ENCODE measurements at places on chromosomes 12 and 14.

DNA sequence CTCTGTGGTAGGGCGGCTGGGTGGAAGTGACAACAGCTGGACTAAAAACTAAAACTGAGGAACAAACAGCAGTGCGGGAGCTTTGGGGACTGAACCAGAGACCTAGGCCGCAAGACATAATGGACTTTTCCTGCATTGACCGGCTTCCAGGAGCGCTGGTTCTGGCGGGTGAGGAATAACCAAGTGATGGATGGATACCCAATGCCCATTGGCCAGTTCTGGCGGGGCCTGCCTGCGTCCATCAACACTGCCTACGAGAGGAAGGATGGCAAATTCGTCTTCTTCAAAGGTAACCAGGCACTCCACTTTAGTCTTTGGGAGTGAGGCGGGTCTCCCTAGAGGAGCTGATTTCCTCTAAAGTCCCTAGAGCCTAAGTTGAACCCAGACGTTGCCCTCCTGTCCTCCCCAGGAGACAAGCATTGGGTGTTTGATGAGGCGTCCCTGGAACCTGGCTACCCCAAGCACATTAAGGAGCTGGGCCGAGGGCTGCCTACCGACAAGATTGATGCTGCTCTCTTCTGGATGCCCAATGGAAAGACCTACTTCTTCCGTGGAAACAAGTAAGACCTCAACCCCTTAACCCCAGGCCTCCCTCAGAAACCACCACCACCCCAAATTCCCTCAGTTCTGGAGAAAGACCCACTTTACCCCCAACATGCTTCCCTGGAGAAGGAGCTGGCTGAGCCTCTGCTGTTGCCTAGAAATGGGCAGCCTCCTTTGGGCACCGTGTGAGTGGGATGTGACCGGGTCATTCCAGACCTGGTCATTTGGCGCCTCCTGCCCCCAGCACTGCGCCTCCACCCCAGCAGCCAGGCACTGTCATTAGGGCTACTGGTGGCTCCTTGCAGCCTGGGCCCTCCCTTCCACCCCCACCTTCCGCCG is 8.1 kb downstream of the MMP14 start:
- no peak for DNase-seq

- DNase-seq: no peak
Measured at GRCh38 chr12:103273645-103274044, 222.1 kb downstream of the C12orf42 start.

DNA sequence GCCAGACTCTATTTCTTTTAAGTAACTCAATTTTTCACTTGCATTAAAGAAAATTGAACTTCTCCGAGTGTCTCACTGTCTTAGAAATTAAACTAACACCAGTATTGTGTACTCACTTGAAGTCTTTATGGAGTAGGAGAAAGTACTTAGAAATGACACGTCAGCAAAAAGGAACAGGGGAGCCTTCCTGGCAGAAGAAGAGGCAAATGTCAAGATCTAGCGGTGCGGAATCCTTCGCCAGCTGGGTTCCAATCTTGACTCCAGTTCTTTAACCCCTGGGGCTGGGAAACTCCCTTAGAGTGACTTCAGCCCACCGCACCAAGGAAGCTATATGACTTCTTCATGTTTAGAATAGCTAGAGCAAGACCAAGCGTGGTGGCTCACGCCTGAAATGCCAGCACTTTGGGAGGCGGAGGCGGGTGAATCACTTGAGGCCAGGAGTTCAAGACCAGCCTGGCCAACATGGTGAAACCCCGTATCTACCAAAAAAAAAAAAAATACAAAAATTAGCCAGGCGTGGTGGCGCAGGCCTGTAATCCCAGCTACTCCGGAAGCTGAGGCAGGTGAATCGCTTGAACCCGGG is 34.4 kb downstream of the WBP11 start:
- DNase-seq: no peak

- no peak for DNase-seq
Measured at GRCh38 chr12:94799136-94799535, 148.8 kb upstream of the TMCC3 start.

DNA sequence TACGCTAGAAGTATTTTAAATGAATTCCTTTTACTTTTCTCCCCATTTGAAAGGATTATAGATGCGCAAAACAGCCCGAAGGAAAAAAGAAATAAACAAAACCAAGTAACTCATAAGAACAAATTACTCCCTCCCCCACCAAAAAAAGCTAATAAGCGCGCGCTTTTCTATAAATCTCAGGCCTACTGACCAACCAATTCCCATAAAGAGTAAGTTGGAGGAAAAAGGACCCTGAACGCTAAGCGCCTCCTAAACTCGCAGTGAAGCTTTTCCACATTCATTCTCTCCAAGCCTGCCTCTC is 588 bp downstream of the MBIP start:
- DNase-seq: no peak

DNA sequence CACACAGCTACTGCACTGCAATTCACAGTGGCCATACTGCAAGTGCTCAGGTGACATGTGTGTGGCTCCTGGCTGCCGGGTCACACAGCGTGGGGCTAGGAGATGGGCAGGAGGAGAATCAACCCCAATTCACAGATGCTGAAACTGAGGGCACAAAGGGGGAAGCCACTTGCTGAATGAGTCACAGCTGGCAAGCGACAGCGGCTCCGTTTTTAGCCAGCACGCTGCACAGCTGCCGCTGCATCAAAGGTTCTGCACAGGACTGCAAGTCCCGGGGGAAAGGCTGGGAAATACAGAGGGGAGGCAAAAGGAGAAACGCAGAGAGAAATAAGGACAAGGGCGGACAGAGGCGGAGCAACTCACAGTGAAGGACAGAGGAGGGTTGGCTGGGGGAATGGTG is 57.9 kb downstream of the KDM2B start:
- DNase-seq: no peak

DNA sequence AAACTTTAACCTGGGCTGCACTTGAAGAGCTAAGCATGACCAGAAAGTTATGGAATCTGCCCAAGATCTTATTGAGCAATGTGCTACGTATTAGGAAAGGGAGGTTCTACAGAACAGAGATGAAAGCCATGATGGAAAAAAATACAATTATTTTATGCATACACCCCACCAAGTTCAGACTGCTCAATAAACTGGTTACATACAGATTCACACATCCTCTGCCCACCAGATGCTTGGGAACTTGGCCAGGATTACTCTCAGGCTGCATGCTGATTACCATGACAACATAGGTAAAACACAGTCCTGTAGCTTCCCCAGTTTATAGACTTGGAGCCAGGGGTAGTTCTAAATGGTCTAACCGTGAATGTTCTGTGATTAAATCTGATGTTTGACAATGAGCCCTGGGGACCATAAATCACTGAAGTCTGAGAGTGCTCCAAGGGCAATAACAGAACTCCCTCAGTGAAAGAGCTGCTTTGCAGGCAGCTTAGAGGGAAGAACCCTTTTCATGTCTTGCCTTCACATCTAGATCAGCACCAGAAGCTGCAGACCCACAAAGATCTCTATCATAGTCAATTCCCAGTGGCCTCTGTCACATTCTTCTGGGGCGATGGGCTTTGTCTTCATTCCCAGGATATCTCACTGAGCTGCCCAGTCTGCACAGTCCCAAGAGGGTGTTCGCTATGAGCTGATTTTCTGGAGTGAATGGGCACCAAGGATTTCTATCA is 232.2 kb downstream of the EMP1 start:
- peak; percentile 43 for DNase-seq

DNA sequence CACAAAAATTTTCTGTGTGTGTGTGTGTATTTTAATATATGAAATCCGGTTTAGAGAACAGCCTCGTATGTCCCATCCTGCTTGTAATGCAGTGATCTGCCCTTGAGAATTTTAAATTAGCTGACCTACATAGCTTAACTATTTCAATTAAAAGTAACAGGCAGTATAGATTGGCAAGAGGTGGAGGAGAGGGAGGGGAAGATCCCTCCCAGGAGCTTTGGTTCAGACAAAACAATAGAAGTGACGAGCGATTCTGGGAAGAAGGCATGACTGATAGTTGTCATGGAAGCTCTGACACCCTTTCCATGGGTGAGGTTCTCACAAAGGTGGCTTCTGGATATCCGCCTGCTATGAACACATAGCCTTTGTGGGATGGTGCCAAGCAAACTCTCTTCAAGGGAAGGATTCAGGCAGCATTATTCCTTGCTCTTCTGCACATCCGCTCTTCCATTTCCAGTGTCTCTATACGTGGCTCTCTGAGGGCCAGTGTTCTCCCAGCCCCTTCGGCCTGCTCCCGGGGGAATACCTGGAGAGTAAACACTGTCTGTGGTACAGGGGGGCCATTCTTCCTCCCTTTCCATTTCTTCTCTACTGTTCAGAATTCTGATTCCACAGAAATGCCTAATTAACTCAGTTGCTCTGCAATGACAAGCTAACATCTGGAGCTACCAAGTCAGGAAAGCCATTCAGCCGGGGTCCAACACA is 182.0 kb downstream of the CACNA1C start:
- DNase-seq: no peak

DNA sequence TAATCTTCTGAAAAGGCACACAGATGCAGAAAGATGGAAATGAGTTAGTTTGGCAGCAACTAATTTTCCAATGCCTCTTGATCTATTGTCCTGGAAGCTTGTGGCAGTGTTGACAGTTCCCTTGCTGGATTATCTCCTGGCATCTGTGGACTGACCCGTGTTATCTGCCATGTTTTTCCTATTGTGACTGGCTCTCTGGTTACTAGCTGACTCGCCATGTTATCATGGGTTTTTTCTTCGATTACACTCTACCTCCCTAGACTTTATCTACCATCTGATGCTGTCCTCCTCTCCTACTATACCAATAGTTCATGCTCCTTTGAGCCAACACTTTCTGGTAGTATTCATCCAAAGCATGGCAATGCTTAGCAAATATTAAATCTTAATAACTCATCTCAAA is 63.3 kb upstream of the FLRT2 start:
- no peak for DNase-seq

DNA sequence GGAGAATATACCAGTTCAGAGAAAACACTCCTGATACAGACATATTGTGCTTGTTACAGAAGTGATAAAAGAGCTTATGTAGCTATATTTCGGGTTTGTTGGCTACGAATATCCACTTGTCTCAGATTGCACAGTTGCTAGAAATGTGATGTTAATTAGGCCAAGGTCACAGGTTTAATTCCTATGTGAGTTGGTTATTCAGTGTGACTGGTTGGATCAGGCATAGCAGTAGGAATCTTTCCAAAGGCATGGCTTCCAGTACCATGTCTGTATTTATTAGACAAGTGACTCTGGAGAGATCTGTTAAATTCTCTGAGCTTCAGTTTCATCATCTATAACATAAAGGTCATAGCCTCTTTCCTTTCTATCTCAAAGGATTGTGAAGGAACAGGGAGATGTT is 152.7 kb upstream of the KITLG start:
- no peak for DNase-seq

GRCh38 chr14:89469210-89470198 is 52.5 kb upstream of the FOXN3 start:
- DNase-seq: no peak

- no peak for DNase-seq
Measured at GRCh38 chr12:19074700-19075099, 54.8 kb upstream of the PLEKHA5 start.

DNA sequence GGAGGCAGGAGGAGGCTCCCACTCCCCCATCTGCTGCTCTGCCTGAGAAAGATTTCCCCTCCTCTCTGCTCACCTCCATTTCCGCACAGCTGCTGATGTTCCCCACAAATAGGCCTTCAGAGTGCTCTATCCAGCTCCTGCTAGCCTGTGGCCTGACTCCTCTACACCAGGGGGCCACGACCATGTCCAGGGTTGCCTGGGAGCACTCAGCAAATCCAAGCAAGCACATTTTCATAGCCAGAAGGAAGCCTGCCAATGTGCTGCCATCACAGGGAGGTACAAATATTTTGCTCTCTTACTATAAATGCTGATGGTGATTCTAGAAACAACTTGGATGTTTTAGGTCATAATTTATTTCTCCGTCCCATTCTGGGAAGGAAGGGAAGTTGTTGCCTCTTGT is 17.3 kb downstream of the KCNA5 start:
- no peak for DNase-seq

DNA sequence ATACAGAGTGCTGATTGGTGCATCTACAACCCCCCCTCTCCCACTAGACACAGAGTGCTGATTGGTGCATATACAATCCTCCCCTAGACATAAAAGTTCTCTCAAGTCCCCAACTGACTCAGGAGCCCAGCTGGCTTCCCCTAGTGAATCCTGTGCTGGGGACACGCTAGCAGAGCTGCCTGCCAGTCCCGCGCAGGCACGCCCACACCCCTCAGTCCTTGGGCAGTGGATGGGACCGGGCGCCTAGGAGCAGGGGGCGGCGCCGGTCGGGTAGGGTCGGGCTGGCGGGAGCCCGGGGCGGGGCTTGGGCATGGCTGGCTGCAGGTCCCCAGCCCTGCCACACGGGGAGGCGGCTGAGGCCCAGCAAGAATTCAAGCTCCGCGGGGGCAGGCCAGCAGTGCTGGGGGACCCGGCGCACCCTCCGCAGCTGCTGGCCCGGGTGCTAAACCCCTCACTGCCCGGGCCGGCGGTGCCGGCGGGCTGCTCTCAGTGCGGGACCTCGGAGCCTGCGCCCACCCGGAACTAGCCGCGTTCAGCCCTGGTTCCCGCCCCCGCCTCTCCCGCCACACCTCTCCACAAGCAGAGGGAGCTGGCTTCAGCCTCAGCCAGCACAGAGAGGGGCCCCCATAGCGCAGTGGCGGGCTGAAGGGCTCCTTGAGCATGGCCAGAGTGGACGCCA is 64.3 kb upstream of the DDHD1 start:
- DNase-seq: no peak

DNA sequence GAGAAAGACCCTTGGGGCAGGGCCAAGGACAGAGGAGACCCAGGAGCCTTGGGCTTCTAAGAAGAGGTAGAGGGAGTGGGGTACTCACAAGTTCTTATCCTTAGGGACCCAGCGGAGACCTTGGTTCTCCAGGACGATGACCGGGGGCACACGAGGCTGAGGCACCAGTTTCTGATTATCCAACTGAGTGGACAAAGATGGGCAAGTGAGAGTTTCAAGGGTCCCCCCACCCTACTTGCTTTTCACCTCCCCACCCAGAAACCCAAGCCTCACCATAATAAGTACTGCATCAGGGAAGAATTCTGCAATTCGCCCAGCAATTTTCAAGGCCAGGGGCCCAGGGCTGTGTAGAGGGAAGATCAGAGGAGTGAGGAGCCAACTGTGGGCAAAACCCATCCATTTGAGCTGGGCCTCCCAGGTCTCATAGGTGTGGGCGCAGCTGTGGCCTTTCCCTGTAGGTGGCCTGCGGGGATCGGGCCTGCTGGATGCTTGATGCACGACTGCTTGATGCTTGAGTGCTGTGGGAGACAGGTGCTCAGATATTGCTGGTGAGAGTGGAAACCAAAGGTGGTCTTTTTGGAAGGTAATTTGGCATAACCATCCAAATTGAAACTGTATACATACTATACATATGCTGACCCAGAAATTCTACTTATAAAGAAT is 2.0 kb downstream of the EMC9 start:
- no peak for DNase-seq

GRCh38 chr12:25623816-25624215 is 70.7 kb upstream of the LMNTD1 start:
- no peak for DNase-seq

- no peak for DNase-seq
Measured at GRCh38 chr12:102564026-102564425, 83.7 kb upstream of the IGF1 start.

DNA sequence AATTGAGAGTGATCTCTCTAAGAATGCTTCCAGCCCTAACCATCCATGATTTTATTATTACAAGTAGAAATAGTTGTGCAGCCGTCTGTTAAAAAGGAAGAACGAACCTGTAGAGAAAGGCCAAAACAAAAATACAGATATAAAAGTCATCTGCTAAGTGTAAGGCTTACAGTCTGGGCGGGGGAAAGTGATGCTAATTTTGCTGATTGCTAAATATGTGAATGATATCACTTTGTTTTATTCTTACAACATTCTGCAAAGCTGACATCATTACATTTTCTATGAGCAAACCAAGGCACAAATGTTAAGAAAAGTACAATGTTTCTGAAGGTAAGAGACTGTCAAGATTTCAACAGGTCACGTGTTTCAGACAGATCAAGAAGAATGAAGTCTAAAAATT is 101.5 kb upstream of the RAP1B start:
- no peak for DNase-seq

Measured in NCI-H187 treated with DMSO at 0.1 percent for 48 hours (cell line).